Common myeloid progenitor, CD34-positive (primary cell): ENCODE measurements at places on chromosomes 1 and 21.
A peak's percentile ranks its signal among the peaks of the same experiment; 100 is the strongest.

DNA sequence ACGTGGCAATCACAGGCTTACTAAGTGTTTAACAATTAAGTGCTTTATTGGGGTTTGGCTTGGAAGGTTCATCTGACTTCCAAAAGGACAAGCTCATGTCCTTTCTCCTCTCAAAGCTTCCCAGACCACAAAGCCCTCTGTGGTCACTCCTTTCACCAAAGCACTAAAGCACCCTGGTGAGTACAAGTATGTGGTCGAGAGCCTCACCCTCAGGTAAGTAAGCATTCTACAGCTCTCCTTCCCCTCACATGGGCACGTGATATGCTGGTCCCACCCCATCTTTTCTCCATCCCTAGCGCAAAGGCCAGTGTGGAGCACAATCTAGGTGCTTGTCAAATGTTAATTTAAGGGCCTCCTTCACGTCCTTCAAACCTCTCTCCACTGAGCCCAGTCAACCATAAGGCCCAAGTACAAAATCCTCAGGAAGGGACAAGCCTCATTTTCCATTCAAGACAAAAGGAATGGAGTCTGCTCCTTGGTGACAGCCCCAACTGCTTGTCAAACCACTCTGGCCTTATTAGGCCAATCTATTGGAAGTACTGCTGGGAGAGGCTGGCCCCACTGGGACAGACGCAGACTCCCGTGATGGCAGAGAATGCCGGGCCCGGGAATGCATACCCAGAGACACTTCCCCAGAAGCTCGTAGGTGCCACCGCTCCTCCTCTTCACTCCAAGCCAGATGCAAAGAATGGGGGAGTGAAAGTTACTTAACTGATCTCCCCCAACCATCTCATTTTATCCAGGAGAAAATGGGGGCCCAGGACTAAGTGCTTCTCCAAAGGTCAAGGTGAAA, 7.8 kb downstream of the STMN1 start:
- H3K27me3 ChIP-seq, result no peaks in the 10 kb centered on the region
- H3K36me3 ChIP-seq, result peaks cover 35% of the 10 kb centered on the region
- H3K4me1 ChIP-seq, result peaks cover 10% of the 10 kb centered on the region
- no peak overlapping the region for H3K27ac ChIP-seq
- H3K4me3 ChIP-seq, result no peak overlapping the region

DNA sequence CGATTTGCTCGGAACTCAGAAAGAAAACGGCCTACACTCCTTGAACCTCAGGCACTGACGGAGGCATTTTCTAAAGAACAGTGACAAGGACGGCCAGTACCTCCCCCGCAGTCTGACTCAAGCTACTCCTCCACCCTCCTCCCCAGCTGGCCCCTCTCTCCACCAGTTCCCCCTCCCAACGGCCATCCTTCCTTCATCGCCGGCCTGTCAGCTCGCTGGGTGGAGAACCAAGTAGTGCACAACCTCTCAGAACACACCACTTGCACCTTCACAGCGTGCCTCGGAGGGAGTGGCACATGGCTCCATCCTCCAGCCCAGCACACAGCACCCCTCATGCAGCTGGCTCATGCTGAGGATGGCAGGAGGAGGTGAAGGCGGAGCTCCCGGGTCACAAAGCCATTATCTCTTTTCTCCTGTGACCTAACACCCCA, 58.8 kb downstream of the TOR1AIP2 start:
- no peak overlapping the region for H3K27ac ChIP-seq
- H3K36me3 ChIP-seq, result no peaks in the 10 kb centered on the region
- DNase-seq, result no peak
- H3K4me1 ChIP-seq, result peaks cover 12% of the 10 kb centered on the region
- H3K4me3 ChIP-seq, result no peak overlapping the region
- H3K27me3 ChIP-seq, result no peaks in the 10 kb centered on the region

- H3K36me3 ChIP-seq, result peaks cover under 1% of the 10 kb centered on the region
- no peak overlapping the region for H3K27ac ChIP-seq
- peaks cover 6% of the 10 kb centered on the region for H3K4me1 ChIP-seq
- no peak overlapping the region for H3K4me3 ChIP-seq
- H3K27me3 ChIP-seq, result no peaks in the 10 kb centered on the region
Measured at GRCh38 chr1:202343652-202344349, 2.1 kb upstream of the UBE2T start.

DNA sequence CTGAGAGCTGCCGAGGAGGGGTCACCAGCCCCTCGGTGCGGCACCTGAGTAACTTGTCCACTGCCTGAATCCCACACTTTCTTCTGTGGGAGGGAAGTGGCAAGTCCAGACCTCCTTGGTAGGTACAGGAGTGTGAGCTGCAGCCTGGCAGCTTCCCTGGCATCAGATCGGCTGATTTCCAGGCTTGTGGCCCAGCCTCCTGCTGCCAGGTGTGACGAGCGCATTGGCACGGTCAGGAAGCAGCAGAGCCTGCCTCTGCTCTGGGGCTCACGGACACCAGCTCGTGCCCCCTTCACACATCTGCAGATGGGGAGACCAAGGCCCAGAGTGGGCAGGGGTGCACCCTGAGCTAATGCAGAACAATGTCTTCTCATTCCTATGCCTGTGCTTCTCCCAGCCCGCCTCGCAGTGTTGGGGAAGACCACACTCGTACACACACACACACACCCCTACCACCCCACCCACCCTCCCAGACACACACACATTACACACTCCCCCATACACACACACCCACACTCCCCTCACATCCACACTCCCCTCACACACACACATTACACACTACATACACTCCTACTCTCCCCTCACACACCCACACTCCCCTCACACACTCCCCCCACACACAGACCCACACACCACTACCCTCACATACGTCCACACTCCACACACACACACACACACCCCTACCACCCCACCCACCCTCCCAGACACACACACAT, 33.1 kb upstream of the SELENON start:
- no peak for DNase-seq
- H3K4me3 ChIP-seq, result no peak overlapping the region
- H3K27ac ChIP-seq, result no peak overlapping the region
- no peaks in the 10 kb centered on the region for H3K36me3 ChIP-seq
- peaks cover 54% of the 10 kb centered on the region for H3K4me1 ChIP-seq

GRCh38 chr1:174074757-174075156, 52.6 kb upstream of the RC3H1 start:
- H3K4me1 ChIP-seq, result no peaks in the 10 kb centered on the region
- no peaks in the 10 kb centered on the region for H3K36me3 ChIP-seq
- peak; percentile 70 for DNase-seq
- H3K4me3 ChIP-seq, result no peak overlapping the region

- no peak overlapping the region for H3K27ac ChIP-seq
- H3K36me3 ChIP-seq, result no peaks in the 10 kb centered on the region
- no peak overlapping the region for H3K4me3 ChIP-seq
- DNase-seq, result peak; percentile 47
Measured at GRCh38 chr1:165408518-165408917, 36.4 kb downstream of the RXRG start.

- no peak overlapping the region for H3K27ac ChIP-seq
- H3K27me3 ChIP-seq, result no peaks in the 10 kb centered on the region
- no peaks in the 10 kb centered on the region for H3K36me3 ChIP-seq
- DNase-seq, result no peak
- H3K4me1 ChIP-seq, result peaks cover 69% of the 10 kb centered on the region
Measured at GRCh38 chr1:10901091-10901890, 104.8 kb upstream of the CASZ1 start.

GRCh38 chr21:17270229-17270628, 242.6 kb upstream of the CXADR start:
- no peak overlapping the region for H3K27ac ChIP-seq
- no peaks in the 10 kb centered on the region for H3K27me3 ChIP-seq
- no peak overlapping the region for H3K4me3 ChIP-seq

GRCh38 chr21:41877901-41878830, 978 bp downstream of the PRDM15 start:
- H3K27ac ChIP-seq, result no peak overlapping the region
- DNase-seq, result peak; percentile 36
- peak overlapping the region; percentile 82 for H3K4me3 ChIP-seq
- peaks cover 13% of the 10 kb centered on the region for H3K4me1 ChIP-seq
- peaks cover 13% of the 10 kb centered on the region for H3K36me3 ChIP-seq

DNA sequence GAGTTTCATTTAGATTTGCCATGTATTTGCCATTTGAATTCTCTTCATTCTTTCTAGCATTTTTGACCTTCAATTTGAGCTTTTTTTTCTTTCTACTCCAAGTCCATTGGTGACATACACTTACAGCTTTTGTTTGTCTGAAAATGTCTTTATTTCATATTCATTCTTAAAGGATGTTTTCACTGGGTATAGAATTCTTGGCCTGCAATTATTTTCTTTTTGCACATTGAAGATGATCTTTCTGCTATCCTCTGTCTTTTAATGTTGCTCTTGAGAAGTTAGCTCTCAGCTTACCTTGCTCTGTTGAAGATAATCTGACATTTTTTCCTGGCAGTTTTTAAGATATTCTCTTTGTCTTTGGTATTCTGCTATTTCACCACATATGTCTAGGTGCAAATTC, 16.6 kb upstream of the TINAGL1 start:
- no peak overlapping the region for H3K27ac ChIP-seq
- H3K4me1 ChIP-seq, result no peaks in the 10 kb centered on the region
- no peaks in the 10 kb centered on the region for H3K36me3 ChIP-seq
- no peaks in the 10 kb centered on the region for H3K27me3 ChIP-seq
- DNase-seq, result no peak

GRCh38 chr1:77625250-77625649, 57.2 kb downstream of the ZZZ3 start:
- no peak overlapping the region for H3K4me3 ChIP-seq
- peaks cover 38% of the 10 kb centered on the region for H3K36me3 ChIP-seq
- no peak overlapping the region for H3K27ac ChIP-seq
- no peak for DNase-seq

- H3K4me3 ChIP-seq, result no peak overlapping the region
- DNase-seq, result no peak
- no peaks in the 10 kb centered on the region for H3K4me1 ChIP-seq
- H3K36me3 ChIP-seq, result no peaks in the 10 kb centered on the region
Measured at GRCh38 chr21:32062591-32063227, 189.9 kb downstream of the HUNK start.

DNA sequence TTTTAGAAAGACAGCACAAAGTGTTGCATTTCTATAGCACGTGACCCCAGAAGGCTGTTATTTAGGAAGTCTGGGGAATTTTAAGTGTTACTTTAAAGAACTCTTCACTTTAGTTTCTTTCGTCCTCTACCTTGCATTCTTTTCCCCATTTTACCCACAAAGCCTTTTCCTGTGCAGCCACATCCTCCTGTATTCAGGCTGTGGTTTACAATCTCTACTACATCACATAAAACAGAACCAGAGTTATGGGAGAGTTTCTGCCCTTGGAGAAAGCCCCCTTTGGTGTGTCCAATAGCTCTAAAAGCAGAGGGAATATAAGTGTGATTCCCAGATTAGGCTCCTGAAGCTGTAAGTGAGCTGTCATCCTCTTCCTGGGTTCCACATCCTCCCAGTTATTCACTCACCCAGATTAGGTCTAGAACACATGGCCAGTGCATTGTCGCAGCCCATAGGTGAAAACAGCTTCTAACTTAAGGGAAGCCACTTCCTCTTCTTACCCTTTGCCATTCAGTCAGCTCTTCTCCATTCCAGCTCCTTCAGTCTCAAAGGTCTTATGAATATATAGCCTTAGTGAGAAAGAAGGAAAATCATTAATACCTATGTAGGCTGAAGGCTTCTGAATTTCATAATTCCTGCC, 171.1 kb downstream of the PIGK start:
- peaks cover 8% of the 10 kb centered on the region for H3K4me1 ChIP-seq
- peak; percentile 23 for DNase-seq
- no peak overlapping the region for H3K4me3 ChIP-seq
- no peaks in the 10 kb centered on the region for H3K36me3 ChIP-seq
- H3K27me3 ChIP-seq, result no peaks in the 10 kb centered on the region
- H3K27ac ChIP-seq, result no peak overlapping the region

- no peaks in the 10 kb centered on the region for H3K4me1 ChIP-seq
- H3K27ac ChIP-seq, result no peak overlapping the region
- DNase-seq, result no peak
- no peaks in the 10 kb centered on the region for H3K27me3 ChIP-seq
- no peaks in the 10 kb centered on the region for H3K36me3 ChIP-seq
- no peak overlapping the region for H3K4me3 ChIP-seq
Measured at GRCh38 chr1:17259233-17259873, 10.5 kb downstream of the PADI3 start.

DNA sequence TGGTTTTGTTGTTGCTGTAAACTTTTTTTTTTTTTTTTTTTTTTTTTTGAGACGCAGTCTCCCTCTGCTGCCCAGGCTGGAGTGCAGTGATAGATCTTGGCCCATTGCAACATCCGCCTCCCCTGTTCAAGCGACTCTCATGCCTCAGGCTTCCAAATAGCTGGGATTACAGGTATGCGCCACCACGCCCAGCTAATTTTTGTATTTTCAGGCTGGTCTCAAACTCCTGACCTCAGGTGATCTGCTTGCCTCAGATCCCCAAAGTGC, 78.9 kb upstream of the SLC45A1 start:
- no peak for DNase-seq
- H3K27me3 ChIP-seq, result no peaks in the 10 kb centered on the region
- H3K4me3 ChIP-seq, result no peak overlapping the region
- peaks cover 10% of the 10 kb centered on the region for H3K4me1 ChIP-seq
